ENCODE measurements at places on chromosomes 7 and 10. TPM values are rescaled to one million over a fixed set of nuclear protein-coding genes. Genes with fewer than 3 reads are reported as not detected.

DNA sequence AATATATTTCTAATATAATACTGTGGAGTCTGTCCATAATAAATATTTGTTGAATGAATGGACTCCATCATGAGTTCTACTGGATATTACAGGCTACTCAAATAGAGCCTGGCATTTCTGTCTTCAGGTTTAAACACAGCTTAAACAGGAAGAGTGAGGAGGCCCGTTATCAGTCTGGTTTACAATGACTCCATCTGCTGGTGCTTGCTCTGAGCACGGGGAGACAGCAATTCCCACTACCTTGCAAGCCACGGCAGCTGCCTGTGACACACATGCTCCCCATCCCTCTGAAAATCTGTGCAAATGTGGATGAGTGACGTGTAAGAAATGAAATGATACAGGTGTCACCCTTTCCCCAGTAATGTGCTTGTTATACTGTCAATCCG, 293.5 kb upstream of the IMMP2L start:
- H3K27me3 ChIP-seq = no peaks in the 10 kb centered on the region
- DNase-seq = no peak
- peaks cover 10% of the 10 kb centered on the region for H3K36me3 ChIP-seq
- H3K4me3 ChIP-seq = no peak overlapping the region

- H3K27me3 ChIP-seq = no peaks in the 10 kb centered on the region
- H3K27ac ChIP-seq = no peak overlapping the region
- no peak overlapping the region for H3K4me3 ChIP-seq
Measured at GRCh38 chr7:18997477-18998150, 119.8 kb downstream of the TWIST1 start.

DNA sequence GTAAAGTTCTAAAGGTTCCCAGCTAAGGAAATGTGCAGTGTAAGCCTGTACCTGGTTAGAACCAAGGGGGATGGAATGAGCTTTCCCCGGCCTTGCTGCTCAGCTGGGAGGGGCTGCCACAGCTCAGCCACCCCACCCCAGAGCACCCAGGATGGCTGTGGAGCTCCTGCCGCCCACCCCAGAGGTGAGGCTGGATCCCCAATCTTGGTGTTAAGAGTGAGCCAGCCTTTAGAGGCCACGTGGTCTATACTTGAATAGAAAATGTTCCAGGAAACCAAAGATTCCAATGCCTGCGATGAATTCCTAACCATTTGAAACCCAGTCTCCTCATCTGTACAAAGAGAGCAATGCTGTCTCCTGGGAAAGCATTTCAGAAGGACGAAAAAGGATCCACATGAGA, 16.5 kb downstream of the DIP2C start:
- H3K36me3 ChIP-seq = no peaks in the 10 kb centered on the region
- no peak for DNase-seq
- H3K4me3 ChIP-seq = no peak overlapping the region
- peaks cover 31% of the 10 kb centered on the region for H3K4me1 ChIP-seq
- H3K27me3 ChIP-seq = no peaks in the 10 kb centered on the region

GRCh38 chr7:40341836-40342235, 207.0 kb downstream of the SUGCT start:
- no peak overlapping the region for H3K4me3 ChIP-seq
- DNase-seq = no peak
- no peak overlapping the region for H3K27ac ChIP-seq
- H3K27me3 ChIP-seq = no peaks in the 10 kb centered on the region
- H3K36me3 ChIP-seq = no peaks in the 10 kb centered on the region

The RNF133 gene
- not detected for total RNA-seq

GRCh38 chr7:157432541-157432956, 95.7 kb downstream of the DNAJB6 start:
- H3K4me3 ChIP-seq = peak overlapping the region; percentile 32
- peaks cover 3% of the 10 kb centered on the region for H3K4me1 ChIP-seq

The MRC1 gene
- 9.3 TPM for total RNA-seq

DNA sequence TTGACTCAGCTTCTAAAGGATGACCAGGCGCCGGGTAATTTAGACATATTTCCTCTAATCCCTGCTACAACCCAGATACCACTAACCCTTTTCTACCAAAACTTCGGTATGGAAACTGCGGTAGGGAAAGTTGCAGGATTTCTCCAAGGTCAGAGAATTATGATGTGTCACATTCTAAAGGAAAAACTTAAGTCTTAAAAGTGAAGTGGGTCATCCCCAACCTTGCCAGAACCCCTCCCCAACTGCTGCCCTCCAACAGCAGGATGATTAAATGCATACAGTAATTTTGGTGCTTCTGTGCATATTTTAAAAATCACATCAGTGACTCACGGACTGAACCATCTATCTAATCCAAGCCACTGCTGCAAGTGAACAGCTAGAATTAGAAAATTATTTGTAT, 52.7 kb downstream of the GRB10 start:
- H3K36me3 ChIP-seq = no peaks in the 10 kb centered on the region
- H3K4me1 ChIP-seq = peaks cover 81% of the 10 kb centered on the region
- H3K27ac ChIP-seq = no peak overlapping the region
- H3K4me3 ChIP-seq = no peak overlapping the region
- no peak for DNase-seq

The KLF14 gene
- 1.2 TPM for total RNA-seq

DNA sequence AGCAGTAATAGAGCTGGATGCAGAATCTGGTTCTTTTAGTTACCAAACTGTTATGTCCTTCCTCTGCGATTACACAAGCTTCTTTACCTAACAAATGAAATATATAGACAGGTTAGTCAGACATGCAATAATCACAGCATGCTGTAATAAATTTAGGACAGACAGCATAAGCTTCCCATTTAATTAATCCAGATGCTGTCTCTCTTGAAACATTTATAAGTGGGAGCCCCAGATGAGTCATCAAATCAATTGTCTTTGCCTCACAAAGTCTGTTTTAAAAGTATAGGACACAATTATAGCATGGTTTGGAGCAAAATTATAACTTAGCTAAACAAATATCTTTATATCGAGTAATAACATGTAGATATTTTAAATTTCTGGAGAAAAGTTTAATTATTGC, 1.6 kb downstream of the CDNF start:
- no peaks in the 10 kb centered on the region for H3K27me3 ChIP-seq
- peak overlapping the region; percentile 97 for H3K27ac ChIP-seq
- DNase-seq = no peak
- peak overlapping the region; percentile 79 for H3K4me3 ChIP-seq
- H3K4me1 ChIP-seq = peaks cover 18% of the 10 kb centered on the region

The KIFBP gene
- 23.2 TPM for total RNA-seq

The OGDHL gene
- 0.17 TPM for total RNA-seq

- no peak for DNase-seq
- H3K27ac ChIP-seq = no peak overlapping the region
- H3K27me3 ChIP-seq = no peaks in the 10 kb centered on the region
- no peak overlapping the region for H3K4me3 ChIP-seq
- H3K4me1 ChIP-seq = no peaks in the 10 kb centered on the region
- no peaks in the 10 kb centered on the region for H3K36me3 ChIP-seq
Measured at GRCh38 chr7:36884910-36885309, 160.6 kb upstream of the AOAH start.

DNA sequence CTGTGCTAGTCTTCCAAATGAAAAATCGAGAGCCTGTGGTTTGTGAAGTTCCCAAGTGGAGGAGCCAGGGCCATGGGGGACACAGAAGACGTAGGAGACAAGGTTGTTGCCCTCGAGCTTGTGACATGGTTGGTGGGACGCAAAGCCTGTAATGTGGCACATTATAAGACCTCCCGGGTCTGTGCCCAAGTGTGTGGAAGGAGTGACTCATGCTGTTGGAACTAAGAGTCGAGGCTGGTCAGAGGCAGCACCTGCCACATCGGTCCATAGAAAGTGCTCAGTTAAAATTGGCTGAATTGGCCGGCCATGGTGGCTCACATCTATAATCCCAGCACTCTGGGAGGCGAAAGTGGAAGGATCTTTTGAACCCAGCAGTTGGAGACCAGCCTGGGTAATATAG, 27.0 kb upstream of the PODXL start:
- DNase-seq = no peak
- no peaks in the 10 kb centered on the region for H3K27me3 ChIP-seq
- H3K4me3 ChIP-seq = no peak overlapping the region

DNA sequence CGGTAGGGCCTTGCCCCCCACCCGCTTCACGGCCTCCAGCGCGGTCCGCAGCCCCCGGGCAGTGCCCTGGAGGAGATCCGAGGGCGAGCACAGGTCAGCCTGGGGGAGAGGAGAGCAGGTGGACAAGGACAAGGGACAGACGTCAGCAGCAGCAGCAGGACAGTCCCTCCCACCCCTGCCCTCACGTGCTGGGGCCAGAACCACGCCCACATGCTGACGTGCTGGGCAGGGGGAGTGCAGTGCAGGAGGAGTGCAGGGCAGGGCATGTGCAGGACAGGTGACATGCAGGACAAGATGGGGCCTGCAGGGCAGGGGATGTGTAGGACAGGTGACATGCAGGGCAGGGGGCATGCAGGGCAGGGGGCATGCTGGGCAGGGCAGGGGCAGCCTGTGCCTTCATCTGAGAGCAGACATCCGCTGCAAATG, 1.5 kb upstream of the SAP25 start:
- no peak for DNase-seq
- H3K4me1 ChIP-seq = no peaks in the 10 kb centered on the region
- H3K36me3 ChIP-seq = peaks cover 77% of the 10 kb centered on the region
- no peaks in the 10 kb centered on the region for H3K27me3 ChIP-seq
- H3K4me3 ChIP-seq = no peak overlapping the region
- no peak overlapping the region for H3K27ac ChIP-seq

DNA sequence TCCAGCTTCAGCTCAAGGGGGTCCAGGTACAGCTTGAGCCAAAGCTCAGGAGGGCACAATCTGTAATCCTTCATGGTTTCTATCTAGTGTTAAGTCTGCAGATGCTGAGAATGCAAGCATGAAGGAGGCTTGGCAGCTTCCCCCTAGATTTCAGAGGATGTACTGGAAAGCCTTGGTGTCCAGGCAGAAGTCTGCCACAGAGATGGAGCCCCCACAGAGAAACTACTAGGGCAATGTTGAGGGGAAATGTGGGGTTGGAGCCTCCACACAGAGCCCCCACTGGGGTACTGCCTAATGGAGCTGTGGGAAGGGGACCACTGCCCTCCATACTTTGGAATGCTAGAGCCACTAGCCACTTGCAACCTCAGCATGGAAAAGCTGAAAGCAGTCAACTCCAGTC, 11.4 kb downstream of the ZNF25 start:
- H3K4me3 ChIP-seq = no peak overlapping the region
- H3K27me3 ChIP-seq = no peaks in the 10 kb centered on the region
- no peaks in the 10 kb centered on the region for H3K4me1 ChIP-seq
- DNase-seq = no peak

The AKR1D1 gene
- not detected for total RNA-seq

DNA sequence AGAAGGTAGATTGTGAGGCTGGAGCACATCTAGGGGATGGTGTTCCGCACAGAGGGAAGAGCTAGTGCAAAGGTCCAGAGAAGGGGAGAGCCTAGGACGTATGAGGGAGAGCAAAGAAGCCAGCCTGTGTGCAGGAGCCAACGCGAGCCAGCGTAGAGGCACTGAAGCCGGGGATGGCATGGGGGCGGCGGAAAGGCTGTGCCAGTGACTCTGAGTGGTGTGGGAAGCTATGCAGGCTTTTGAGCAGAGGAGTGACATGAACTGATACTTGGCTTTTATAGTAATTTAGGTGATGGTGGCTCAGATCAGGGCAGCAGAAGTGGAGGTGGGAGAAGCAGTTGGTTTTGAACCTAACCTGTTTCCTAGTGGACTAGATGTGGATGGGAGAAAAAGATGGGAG, 65.8 kb downstream of the ATXN7L1 start:
- H3K4me3 ChIP-seq = no peak overlapping the region
- no peak overlapping the region for H3K27ac ChIP-seq
- no peaks in the 10 kb centered on the region for H3K27me3 ChIP-seq
- no peaks in the 10 kb centered on the region for H3K36me3 ChIP-seq

- no peaks in the 10 kb centered on the region for H3K4me1 ChIP-seq
- no peaks in the 10 kb centered on the region for H3K36me3 ChIP-seq
- H3K27ac ChIP-seq = no peak overlapping the region
- no peaks in the 10 kb centered on the region for H3K27me3 ChIP-seq
Measured at GRCh38 chr7:83633516-83633915, 15.4 kb downstream of the SEMA3E start.

- no peaks in the 10 kb centered on the region for H3K27me3 ChIP-seq
- H3K4me3 ChIP-seq = no peak overlapping the region
- H3K4me1 ChIP-seq = peaks cover 24% of the 10 kb centered on the region
- H3K27ac ChIP-seq = no peak overlapping the region
- DNase-seq = no peak
Measured at GRCh38 chr7:190196-190595, 2.2 kb upstream of the FAM20C start.

DNA sequence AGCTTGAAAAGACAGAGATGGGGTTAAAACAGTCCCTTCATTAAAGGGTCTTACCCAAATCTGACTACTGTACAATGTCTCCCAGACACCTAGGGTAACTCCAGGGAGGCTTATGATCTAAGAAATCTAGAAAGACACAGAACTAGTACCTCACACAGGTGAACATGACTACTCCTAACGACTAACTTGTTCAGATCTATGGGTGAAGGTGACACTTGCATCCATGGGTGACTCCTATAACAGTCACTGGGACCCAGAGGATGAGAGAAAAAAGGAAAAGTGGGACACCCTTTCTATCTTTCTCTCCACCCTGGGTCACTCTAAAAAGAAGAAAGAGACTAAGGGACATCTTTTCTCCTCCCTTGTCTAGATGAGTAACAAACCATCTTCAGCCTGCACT, 19.2 kb downstream of the AKR1C8 start:
- H3K27ac ChIP-seq = no peak overlapping the region
- DNase-seq = no peak
- H3K27me3 ChIP-seq = no peaks in the 10 kb centered on the region

GRCh38 chr7:140744005-140744404, 47.5 kb downstream of the NDUFB2 start:
- H3K27ac ChIP-seq = no peak overlapping the region
- no peaks in the 10 kb centered on the region for H3K4me1 ChIP-seq
- DNase-seq = no peak
- no peaks in the 10 kb centered on the region for H3K36me3 ChIP-seq
- no peaks in the 10 kb centered on the region for H3K27me3 ChIP-seq
- no peak overlapping the region for H3K4me3 ChIP-seq

DNA sequence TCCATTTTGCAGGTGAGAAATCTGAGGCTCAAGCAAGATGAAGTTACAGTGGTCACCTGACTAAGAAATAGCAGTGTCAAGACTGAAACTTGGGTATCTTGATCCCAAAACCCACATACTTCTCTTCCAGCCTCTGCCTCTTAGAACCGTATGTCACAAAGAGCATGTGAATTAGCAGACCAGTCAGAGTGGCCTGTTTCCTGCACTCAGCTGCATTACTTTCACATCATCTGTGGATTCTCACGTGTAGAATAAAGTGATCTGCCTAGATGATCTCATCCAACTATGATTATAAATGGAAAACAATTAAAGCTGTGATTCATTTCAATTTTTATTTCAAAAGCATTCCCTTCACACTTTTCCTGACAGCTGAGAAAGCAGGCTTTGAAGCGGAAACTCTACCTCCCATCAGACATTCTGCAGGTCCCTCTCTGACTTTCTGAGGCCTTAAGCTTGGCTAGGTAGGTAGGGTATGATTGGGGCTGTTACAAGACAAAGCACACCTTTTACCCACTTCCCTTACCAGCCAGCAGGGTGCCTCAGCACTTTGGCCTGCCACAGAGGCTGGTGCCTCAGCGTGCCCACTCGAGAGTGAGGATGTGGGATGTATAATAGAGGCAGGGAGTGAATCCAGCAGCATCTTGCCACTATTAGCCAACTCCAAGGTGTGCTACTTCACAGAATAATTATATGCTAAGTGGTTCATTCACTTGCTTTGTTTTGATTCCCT, 70.2 kb upstream of the PDE1C start:
- no peak overlapping the region for H3K4me3 ChIP-seq
- no peaks in the 10 kb centered on the region for H3K27me3 ChIP-seq
- no peaks in the 10 kb centered on the region for H3K36me3 ChIP-seq
- no peak for DNase-seq
- H3K27ac ChIP-seq = no peak overlapping the region
- H3K4me1 ChIP-seq = no peaks in the 10 kb centered on the region

The HOGA1 gene
- total RNA-seq = 6.1 TPM
